ENCODE measurements at places on chromosomes 13 and 19.

- DNase-seq = no peak
Measured at GRCh38 chr19:5718037-5718578, 1.8 kb downstream of the LONP1 start.

DNA sequence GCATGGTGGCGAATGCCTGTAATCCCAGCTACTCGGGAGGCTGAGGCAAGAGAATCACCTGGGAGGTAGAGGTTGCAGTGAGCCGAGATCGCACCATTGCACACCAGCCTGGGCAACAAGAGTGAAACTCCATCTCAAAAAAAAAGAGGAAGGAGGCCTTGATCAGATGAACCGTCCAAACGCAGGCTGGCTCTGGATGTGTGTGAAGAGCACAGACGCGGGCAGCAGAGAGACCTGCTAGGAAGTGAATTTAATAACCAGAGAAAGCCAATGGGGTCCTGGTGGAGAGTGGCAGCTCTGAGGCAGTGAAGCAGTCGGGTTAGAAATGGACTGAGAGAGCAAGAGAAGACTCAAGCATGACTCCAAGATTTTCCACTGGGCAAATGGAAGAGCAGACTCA lies 136.5 kb downstream of the RNF17 start:
- no peak for DNase-seq

GRCh38 chr13:49110913-49111170 lies 109.3 kb upstream of the MLNR start:
- DNase-seq = no peak

GRCh38 chr13:85512421-85512820 lies 286.8 kb downstream of the SLITRK6 start:
- no peak for DNase-seq

Measured in fibroblast of the conjunctiva (primary cell).